ENCODE measurements at places on chromosomes 12 and 14. TPM values are rescaled to one million over a fixed set of nuclear protein-coding genes. Genes with fewer than 3 reads are reported as not detected.

GRCh38 chr14:58782011-58782410 is 144.2 kb downstream of the DACT1 start:
- DNase-seq, result no peak

GRCh38 chr12:97169889-97170567 is 263.0 kb downstream of the NEDD1 start:
- DNase-seq, result no peak

DNA sequence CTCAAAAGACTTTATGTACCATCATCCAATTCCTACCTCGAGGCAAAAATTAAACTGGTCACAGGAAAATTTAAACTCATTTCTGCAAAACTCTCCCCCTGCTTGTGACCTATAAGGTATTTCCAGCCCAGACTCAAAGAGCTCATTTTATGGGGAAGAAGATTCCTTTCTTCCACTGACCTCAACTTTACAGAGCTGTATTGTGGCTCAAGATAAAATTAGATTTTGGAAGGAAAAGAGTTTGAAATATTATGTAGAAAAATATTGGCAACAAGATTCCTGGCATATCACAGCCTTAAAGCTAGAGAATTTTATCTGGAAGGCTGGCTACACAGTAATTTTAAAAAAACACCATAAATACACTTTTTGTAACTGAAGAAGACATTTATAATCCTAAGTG is 91.7 kb downstream of the STXBP6 start:
- no peak for DNase-seq

DNA sequence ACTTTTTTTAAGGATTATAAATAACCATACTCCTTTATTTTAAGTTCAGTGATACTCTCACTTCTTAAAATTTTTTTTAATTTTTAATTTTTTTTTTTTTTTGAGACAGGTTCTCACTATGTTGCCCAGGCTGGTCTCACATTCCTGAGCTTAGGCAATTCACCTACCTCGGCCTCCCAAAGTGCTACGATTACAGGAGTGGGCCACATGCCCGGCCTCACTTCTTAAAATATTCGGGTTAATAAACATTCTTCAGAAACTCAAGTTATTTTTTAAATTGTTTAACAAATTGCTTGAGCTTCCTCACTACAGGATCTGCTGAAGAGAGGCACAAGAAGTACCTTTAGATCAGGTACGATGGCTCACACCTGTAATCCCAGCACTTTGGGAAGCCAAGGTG is 4.3 kb upstream of the SRP54 start:
- DNase-seq, result no peak

- no peak for DNase-seq
Observed at GRCh38 chr14:51335531-51335930, 95.5 kb downstream of the TMX1 start.

- no peak for DNase-seq
Observed at GRCh38 chr12:105085501-105085900, 1.2 kb upstream of the ALDH1L2 start.

GRCh38 chr14:78327426-78328221 is 157.5 kb downstream of the NRXN3 start:
- no peak for DNase-seq

DNA sequence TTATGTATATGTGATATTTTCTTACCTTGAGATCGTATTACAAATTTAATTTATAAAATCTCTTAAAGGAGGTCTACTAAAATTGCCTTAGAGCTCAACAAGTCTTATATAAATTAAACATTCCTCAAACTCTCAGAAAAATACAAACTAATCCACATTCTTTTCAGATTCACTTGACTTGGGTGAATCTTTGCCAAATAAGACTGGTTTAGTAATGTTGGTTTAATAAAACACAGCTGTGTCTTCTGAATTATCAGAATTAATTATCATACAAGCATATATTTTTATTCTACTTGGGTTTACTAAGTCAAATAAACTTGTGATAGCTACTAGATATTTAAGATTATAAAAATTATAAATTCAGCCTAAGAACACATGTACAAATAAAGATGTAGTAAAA is 13.3 kb downstream of the GLIPR1L2 start:
- DNase-seq, result no peak

DNA sequence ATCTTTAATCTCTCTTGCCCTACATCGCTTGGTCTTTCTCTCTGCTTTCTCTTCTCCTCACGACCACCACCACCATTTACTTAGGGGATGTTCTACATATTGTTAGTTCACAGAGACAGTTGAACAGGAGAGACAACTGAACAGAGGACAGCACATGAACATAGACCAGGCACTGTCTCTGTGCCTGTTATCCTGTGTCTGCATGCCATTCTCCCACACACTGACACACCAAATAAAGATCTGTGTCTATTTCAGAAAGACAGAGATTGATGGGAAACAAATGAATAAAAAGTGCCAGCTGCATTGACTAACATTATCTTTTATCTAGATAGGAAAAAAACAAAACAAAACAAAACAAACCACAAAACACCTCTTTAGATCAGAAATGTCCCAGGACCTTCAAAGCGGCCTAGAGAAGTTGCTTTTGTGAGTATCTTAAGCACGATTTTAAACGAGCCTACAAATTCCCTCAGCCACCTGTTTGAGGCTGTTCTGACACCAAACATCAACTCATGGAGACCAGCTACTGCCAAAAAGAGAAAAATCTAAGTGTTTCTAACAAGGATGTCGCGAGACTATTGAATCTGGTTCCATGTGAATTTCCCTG is 77.6 kb upstream of the PARP11 start:
- DNase-seq, result no peak

DNA sequence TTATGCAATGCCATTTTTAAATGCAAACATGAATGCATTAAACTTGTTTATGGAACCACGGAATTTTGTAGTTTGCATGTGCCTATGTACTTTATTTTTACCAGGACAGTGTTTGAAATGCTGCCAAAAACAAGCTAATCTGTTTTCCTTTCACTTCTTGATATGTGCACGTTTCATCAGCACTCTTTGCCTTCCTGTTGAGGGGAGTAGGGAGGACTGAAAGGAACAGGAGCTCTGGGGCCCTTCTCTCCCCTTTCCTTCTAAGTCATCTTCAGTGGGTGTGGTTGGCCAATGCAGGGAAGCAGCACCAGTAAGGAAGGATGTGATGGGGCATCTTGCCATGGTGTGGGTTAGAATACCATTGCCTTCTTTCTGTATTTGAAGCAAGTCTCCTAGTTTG is 12.1 kb upstream of the PPP4R4 start:
- DNase-seq, result no peak

DNA sequence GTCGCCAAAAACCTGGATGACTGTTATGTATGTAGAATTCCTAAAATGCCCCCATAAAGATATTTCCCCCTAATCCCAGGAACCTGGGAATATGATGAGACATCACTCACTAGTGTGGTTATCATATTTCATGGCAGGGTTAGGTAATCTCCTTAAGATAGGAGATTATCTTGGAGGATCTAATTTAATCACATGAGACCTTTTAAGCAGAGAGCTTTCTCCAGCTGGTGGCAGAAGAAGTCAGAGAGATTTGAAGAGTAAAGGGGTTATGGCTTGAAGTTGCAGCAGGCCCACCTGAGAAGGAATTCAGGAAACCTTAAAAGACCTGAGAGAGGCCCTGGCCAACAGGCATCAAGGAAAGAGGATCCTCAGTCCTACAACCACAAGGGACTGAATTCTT is 53.6 kb downstream of the DYRK2 start:
- no peak for DNase-seq

- no peak for DNase-seq
Observed at GRCh38 chr14:30138567-30138966, 210.9 kb upstream of the PRKD1 start.

GRCh38 chr14:81353691-81354323 is 46.3 kb downstream of the STON2 start:
- DNase-seq, result no peak

- DNase-seq, result no peak
Observed at GRCh38 chr12:52336641-52337040, 15.4 kb upstream of the KRT83 start.

GRCh38 chr14:72611506-72611905 is 282.4 kb downstream of the DPF3 start:
- no peak for DNase-seq

- DNase-seq, result no peak
Observed at GRCh38 chr12:124667506-124668326, 100.3 kb upstream of the NCOR2 start.

DNA sequence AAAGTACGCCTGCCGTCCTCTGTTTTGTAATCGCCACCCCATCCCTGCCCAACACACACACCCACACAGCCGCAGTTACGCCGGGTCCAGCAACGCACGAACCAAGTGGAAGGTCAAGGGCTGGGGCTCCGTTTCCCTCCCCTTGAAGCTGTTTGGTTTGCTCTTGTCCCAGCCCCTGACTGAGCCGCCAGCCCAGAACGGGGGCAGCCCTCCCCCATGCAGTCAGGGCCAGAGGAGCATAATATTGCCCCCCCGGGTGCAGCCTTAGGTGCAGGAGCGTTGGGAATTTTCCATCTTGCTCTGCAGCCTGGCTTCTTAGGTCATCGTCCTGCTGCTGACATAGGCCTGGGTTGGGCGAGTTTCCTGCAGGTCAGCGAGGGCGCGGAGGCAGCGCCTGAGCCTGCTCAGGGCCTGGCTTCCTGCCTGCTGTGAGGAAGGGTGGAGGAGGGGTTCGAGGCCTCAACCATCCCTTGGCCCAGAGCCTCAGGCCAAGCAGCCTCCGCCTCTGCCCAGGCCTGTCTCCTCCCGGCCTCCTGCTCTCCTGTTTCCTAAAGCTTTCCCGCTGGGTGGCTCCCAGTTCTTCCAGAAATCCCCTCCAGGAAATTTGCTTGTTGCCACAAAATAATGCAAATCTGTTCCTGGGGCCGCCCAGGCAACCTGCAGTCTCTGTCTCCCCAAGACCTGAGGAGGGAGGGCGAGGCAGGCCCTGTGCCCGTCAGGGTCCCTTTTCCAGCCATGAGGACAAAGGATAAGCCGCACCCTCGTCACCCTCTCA is 44.5 kb downstream of the PSMA6 start:
- DNase-seq, result no peak

- DNase-seq, result no peak
Observed at GRCh38 chr12:63223128-63223527, 72.1 kb upstream of the AVPR1A start.

- DNase-seq, result no peak
Observed at GRCh38 chr14:96037891-96038557, 1.1 kb upstream of the C14orf132 start.

The ADSS1 gene
- total RNA-seq, result 3.4 TPM

The CIROP gene
- not detected for total RNA-seq

The COL2A1 gene
- 1.7 TPM for total RNA-seq

The CHGA gene
- not detected for total RNA-seq

The AKAP3 gene
- total RNA-seq, result 6.6 TPM

The PGF gene
- total RNA-seq, result 10.5 TPM

The OR4M1 gene
- not detected for total RNA-seq
